ENCODE measurements at places on chromosomes 13 and 19.

GRCh38 chr13:67048084-67048820 lies 181.9 kb downstream of the PCDH9 start:
- no peak for DNase-seq

GRCh38 chr13:60612593-60612992 lies 215.6 kb downstream of the TDRD3 start:
- DNase-seq = no peak

- no peak for DNase-seq
Observed at GRCh38 chr19:47650700-47651099, 41.8 kb downstream of the BICRA start.

- DNase-seq = no peak
Observed at GRCh38 chr13:79831556-79831955, 350.6 kb downstream of the NDFIP2 start.

DNA sequence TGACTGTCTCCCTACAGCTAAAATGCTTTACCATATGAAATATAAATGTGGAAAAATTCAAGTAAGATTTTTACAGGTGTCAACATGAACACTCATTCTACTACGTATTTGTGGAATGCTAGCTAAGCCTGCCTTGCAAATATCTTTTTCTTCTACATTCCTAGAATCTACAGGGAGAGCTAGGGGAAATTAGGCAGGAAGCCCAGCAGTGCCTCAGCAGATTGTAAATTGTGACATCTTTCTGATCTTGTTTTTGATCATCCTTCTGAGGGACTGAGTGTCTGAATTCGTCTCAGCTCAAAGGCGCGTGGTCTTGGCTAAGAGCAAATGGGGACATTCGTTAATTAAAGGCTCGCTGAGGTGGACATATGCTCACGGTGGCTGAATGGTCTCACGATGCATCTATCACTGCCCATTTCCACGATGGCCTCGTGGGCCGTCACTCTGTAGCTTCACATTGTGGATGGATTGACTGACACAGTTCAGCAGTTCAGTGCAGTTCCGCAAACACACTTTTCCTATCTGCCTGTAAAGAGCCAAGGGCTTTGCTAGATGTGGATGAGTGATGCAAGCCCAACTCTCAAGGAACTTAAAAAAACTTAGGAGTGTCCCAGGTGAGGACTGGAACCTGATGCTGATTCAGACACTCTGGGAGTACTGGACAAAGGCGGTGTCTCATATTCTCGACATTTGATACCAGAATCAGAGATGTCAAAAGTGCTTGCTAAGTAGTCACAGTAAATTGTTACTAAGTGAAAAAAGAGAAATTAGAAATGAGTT lies 562.5 kb downstream of the EFNB2 start:
- DNase-seq = no peak

DNA sequence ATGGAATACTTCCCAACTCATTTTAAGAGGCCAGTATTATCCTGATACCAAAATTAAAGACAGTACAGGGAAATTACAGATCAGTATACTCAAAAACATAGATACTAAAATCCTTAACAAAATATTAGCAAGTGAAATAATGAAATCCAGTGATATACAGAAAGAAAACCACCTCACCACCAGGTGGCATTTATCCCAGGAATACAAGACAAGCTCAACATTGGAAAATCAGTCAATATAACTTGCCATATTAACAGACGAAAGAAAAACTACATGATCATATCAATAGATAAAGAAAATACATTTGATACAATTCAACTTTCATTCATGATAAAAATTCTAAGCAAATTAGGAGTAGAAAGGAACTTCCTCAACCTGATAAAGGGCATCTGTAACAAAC lies 6.7 kb upstream of the GNA15 start:
- no peak for DNase-seq
